ENCODE measurements at places on chromosomes 1 and 21.

DNA sequence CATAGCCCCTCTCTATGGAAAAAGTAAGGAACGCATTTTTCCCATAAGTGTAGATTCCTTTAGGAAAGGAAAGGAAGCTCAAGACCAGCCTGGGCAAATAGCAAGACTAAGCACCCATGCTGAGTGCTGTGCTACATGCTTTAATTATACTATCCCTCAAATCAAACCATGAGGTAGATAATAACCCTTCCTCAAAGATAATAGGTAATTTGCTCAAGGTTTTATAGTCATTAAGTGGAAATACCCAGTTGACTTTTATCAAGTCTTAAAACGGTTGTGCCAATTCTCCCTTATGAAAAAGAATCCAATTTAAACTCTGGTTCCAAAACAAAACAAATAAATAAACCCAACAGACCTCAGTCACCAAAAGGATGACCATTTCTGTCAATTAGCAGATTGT, 3.4 kb downstream of the KIAA0319L start:
- no peak for DNase-seq

- DNase-seq = no peak
These were observed 1098.2 kb downstream of the MRPL39 start for GRCh38 chr21:24509131-24509530.

- no peak for DNase-seq
These were observed at the start of gene DHRS3 for GRCh38 chr1:12617901-12618660. Gene DHRS3 (minus strand): TSS chr1:12618210. CDS start chr1:12617348, 862 bp downstream.

- DNase-seq = no peak
These were observed 57.8 kb downstream of the ZNF281 start for GRCh38 chr1:200351826-200352549.

DNA sequence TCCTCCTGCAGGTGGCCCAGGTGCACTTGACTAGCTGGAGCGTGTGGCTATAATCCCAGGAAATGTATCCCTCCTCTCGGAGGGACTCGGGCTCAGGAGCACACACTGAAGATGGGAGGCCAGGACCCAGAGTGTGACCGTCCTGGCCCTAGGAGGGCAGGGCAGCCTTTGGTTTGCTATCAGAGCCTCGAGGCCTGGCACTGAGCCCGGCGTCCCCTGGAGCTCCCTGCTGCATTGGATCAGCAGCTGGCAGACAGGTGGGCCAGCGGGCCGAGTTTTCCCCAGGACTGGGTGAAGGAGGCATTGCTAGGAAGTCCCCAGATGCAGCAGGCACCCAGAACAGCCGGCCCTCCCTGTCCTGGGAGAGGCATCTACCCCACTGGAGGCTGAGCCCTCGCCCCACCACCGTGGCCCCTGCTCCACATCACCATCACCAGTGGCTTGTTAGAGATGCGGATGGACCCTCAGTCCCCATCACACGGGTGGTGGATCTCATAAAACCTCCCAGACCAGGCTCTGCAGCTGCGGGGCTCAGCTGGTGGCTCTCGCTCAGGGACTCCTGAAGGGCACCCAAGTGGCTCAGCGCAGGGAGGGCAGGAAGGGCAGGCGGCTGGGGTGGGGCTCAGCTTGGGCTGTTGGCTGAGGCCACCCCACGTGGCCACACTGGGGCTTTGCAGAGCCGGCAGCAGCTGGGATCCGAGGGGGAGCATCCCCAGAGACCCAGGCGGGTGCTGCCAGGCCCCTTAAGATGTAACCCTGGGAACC, 32.7 kb upstream of the POFUT2 start:
- DNase-seq = no peak

DNA sequence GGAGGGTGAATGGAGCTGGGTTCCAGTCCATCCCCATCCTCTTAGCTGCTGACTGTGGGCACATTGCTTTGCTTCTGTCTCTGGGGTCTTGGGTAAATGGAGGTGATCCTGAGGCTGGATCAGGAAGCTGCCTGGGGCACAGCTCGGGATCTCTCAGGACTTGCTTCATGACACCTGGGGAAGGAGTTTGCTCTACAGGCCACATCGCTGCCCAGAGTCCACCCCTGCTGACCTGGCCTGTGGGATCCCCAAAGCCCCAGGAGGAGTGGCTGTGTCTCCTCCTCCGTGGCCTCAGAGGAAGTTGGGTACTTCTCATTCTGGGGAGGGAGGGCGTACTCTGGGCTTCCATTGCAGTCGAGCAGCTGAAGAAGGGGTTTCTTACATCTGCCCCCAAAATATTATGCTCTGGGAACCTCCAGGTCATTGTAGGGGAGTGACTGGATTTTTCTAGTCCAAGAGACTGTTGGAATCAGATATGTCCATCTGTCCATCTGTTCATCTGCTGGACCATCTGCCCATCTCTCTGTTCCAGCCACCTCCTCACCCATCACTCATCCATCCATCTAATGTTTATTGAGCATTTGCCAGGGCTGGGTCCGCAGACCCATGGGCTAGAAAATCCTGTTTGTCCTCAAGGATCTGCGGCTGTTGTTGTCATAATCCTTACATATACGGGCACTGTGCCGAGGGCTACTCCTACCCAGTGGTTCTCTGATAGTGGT, 45.9 kb downstream of the ARHGEF10L start:
- no peak for DNase-seq

DNA sequence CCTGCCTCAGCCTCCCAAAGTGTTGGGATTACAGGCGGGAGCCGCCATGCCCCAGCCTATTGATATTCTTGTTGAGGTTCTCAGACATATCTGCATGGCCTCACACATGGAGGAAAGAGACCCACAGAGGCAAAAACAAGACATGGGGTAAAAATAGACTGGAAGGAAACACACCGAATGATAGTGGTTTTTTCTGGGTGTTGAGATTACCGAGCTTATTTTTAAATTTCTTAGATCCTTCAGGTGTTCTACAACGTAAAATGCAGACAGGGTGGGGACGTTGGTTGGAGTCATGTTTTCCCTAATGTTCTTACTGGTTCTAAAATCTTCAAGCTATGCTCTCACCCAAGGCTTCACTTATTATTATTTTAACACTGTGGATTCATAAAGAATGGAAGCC, 23.9 kb upstream of the RUNX3 start:
- no peak for DNase-seq

DNA sequence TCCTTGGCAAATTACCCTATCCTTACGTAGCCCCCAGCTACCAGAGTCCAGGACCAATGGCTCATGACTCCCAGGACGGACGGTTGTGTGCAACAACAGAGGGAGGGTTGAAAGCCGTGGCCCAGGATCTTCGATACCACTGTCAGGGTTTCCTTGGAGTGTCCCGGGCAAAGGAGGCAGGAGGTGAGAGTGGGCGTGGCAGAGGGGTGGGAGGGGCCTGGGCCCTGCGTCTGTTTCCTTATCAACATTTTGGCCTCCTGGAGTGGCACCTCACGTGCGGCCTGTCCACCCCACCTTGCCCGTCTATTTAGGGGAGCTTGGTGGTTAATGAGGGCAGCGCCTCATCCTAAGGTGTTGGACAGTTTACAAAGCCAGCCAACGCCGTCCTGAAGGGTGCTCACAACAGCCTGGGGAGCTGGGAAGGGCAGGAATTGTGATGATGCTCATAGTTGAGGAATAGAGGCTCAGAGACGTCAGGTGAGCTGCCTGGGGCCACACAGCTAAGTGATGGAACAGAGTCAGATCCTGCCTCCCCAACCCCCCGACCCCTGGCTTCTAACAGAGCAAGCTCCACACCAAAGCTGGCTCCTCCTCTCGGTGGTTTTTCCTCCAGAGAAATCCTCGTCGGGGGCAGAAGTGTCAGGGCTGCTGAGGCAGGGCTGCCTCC, 17.4 kb upstream of the ARHGEF10L start:
- DNase-seq = no peak

DNA sequence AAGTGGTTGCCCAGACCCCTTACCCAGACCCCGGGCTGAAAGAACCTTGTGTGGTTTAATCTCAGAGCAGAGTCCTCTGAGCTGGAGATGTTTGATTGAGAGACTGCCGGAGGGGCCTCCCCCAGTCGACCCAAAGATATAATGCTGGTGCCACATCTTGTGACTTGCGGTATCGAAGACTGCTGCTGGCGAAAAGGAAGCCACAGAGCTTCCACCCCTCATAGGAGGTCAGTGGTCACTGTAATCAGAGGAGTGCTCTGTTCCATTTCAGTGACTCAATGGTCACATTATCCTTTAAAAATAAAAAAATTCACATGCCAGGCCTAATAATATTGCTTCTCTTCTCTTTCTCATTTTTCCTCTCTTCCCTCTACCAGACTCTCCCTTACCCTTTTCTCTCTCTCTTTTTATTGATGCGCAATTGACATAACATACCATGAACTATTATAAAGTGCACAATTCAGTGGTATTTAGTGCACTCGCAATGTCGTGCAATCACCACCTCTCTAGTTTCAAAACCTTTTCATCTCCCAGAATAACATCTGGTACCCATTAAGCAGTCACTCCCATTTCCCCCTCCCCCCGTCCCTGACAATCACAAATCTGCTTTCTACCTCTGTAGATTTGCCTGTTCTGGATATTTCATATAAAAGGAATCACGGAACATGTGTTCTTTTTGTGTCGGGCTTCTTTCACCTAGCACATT, 52.6 kb upstream of the LYST start:
- no peak for DNase-seq

GRCh38 chr1:103457886-103458455, 67.5 kb upstream of the RNPC3 start:
- no peak for DNase-seq

DNA sequence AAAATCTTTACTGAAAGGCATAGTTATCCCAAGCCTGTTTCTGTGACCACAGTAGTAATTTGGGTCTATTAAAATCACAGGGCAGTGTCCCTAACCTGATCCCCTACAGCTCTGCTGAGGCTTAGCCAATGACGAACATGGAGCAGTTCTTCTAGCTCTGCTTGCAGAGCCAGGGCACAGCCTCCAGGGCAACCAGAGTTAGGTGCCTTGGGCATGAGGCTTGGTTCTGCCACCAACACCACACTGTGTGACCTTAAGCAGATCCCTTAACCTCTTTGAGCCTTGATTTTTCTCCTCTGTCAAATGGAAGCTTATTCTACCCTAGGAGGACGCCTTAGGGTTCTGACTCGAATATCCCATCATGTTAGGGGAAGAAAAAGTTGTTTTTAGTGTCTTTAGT, 86.7 kb upstream of the TLR5 start:
- DNase-seq = no peak

GRCh38 chr1:210302501-210302900, 26.2 kb upstream of the HHAT start:
- DNase-seq = no peak

GRCh38 chr1:110341872-110342331, 2.7 kb downstream of the RBM15 start:
- no peak for DNase-seq

DNA sequence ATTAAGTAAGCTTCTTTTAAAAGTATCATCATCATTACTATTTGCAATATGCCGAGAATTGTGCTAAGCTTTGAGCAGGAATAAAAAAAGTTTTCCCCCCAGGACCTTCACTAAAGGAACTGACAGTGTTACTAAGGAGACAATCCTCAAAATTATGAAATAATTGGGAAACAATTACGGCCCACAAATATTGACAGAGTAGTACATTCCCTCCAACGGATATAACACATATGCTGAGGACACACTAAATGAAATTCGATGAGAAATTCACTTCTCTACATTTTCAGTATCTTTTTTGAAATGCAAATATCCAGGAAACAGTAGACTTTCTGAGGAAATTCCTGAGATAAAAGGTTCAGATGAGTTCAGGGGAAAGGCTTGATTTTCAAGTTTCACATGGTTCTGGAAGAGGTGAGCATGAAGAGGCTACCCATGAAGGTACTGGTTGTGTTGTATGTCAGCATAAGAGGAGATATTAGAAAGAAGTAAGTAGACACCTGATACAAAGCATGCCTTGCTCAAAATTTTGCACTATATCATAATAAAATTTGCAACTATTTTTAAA, 171.2 kb upstream of the NR5A2 start:
- DNase-seq = no peak

DNA sequence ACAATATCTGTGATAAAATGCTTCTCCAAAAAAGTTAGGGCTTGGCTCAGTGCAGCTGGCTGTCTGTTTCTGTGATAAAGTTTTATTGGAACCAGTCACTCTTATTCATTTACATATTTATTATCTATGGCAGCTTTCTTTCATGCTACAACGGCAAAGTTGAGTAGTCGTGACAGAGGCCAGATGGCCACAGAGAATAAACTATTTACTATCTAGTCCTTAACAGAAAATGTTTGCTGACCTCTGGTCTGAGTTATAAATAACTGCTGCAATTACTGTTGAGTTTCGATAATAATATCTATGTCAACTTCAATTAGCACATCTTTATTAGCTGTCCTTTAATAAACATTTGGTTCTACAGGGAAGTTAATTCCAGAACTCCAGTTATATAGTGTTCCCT, 180.2 kb upstream of the RUNX1 start:
- no peak for DNase-seq

DNA sequence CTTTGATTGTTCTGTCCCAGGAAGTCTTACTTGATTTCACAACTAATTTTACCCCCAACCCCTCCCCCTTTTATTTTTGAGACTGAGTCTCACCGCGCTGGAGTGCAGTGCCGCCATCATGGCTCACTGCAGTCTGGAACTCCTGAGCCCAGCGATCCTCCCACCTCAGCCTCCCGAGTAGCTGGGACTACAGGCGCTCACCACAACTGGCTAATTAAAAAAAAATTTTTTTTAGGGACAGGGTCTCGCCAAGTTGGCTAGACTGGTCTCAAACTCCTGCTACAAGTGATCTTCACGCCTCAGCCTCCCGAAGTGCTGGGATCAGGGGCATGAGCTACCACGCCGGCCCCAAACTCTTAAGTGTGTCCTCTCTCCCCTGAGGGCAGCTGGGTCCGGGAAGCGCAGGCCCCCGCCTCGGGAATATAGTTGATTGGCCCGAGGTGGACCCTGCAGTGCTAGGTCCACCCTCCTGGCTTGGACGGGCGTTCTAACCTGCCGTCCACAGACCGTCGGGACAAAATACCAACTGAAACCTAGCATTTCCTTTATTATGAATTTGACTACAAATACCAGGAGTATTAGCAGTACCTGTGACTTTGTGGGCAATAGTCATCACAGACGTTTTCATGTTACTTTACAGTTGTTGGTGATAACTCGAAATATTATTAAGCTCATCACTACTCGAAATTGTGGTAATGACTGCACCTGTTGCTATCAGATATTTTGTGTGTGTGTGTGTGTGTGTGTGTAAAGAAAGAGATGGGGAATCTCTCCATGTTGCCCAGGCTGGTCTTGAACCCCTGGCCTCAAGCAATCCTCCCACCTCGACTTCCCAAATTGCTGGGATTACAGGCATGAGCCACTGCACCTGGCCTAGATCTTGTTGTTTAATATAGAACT, 642 bp upstream of the PARP1 start:
- DNase-seq = no peak

GRCh38 chr1:246566813-246567645, 773 bp downstream of the CNST start:
- no peak for DNase-seq
